ENCODE measurements at places on chromosomes 1 and 21. TPM values are rescaled to one million over a fixed set of nuclear protein-coding genes. Genes with fewer than 3 reads are reported as not detected.

Gene IGFN1
- not detected for total RNA-seq

GRCh38 chr1:118979754-118980575 is 8.2 kb downstream of the TBX15 start:
- DNase-seq, result no peak

- no peak for DNase-seq
Observed at GRCh38 chr1:189821833-189822232, 655.8 kb downstream of the BRINP3 start.

DNA sequence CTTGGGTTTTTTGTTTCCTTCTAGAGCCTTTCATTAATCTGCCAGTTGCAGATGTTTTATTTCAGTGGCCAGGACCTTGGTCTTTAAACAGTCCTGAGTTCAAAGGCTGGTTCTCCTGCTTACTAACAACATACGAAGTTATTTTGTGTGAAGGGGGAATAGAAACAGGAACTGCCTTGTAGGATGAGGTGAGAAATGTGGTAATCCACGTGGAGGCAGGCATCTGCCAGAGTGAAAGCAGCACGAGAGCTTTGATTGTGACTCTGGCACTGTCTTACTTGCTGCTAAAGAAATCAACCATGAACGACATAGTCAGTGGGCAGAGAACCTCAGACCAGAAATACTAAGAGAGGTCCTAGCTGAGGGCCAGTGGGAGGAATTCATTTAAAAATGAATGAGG is 30.4 kb downstream of the TMEM63A start:
- peak; percentile 8 for DNase-seq

DNA sequence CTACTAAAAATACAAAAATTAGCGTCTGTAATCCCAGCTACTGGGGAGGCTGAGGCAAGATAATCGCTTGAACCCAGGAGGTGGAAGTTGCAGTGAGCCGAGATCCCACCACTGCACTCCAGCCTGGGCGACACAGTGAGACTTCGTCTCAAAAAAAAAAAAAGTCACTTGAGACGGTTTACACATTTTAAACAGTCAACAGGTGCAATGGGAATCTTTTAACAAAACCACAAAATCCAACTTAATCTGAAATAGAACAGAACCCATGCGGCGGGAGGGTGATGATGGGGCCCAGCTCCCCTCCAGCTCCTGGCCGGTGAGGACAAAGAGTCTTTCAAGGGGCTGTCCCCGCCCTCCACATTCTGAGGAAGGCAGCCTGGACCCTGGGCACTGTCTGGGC is 48.3 kb downstream of the TP73 start:
- no peak for DNase-seq

DNA sequence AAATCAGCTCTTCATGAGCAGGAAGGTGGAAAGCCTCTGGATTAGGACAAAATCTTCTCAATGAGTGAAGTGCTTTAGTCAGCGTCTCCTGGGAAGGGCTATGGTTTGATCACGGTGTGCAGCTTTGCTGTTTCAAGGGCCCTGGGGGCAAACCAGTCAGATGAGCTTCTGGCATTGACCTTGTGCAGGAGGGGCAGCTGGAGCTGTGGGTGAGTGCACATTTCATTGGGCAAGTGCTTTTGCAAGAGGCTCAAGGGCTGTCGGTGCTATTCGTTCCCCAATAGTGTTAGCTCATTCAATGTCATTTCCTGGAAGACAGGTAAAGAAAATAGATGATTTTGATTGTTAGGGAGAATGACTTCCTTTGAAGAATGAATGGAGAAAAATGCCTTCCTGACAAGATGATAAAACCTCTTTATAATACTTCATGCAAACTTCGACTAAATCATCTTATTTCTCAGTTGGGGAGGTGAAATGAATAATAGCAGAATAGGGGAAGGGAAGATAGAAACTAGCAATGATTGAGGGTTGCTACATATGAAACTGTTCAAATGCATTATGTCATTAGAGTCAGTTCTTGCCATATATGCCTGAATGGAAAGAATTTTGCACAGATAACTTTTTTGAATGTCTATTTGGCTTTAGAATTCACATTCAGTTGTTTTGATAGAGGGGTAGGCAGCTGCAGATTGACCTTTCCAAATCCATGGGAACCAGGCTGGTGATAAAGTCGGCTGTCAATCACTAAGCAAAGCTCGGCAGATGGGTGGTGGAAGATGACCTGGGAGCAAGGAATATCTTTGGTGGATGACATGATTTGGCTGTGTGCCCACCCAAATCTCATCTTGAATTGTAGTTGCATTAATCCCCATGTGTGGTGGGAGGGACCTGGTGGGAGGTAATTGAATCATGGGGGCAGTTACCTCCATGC is 12.9 kb upstream of the DISC1 start:
- DNase-seq, result no peak

Gene ST6GALNAC5
- total RNA-seq, result 0.46 TPM

DNA sequence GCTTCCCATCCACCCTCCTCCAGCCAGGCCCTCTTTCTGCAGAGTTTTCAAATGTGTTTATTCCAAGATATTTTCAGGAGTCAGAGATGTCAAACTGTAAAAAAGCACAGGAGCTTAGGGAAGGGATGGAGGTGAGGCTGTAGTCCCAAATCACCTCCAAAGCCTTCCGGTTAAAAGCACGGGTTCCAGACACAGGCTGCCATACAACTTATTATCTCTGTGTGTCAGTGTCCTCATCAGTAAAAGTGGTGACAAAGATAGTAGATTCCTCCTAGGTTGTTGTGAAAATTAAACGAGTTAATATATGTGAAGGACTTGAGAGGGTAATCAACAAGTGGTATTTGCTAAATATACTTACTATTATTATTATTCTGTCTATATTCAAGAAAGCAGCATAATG is 15.1 kb downstream of the S100A7A start:
- DNase-seq, result no peak

DNA sequence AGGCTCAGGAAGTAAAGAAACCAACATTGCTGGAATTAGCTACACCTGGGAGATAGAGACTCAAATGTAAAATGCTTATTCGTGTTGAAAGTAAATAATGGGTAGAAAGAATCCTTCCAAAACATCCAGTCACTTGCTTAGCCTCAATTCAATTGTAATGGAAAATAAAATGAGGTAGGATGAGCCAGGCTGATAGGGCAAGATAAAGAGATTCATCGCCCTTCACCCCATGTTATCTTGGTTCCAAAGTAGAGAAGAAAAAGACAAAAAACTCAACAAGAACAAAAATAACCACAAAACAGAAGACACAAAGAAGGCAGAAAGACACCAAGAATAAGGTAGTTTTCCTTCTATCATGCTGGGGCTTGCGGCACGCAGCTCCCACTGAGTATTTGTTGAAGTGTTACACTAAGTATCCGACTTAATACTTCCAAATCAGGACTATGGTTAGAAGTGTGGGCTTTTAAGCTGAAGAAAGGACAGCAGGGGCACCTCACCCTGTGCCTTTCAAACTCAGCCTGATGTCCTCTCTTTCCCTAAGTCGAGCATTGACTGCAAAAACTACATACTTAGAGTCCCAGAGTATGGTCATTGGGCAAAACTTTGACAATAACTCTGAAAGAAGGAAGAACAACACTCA is 202.1 kb downstream of the VAV3 start:
- no peak for DNase-seq

DNA sequence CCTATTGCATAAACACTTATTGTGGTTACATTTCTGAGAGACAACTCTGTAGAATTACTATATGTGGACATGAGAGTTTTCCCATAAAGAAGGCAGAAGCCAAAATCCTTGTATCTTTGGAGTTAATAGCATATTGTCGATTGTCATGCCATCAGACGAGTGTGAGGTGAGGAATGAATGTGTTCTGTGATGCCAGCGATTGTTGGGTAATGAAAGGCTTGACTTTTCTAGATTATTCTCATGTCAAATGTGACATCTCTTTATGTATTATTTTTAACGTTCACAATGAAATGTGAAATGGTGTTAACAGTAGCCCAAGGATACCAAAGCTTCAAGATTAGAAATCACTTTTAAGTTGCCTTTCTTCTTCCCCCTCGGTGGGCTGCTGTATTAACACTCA is 84.9 kb downstream of the C1orf21 start:
- DNase-seq, result no peak

DNA sequence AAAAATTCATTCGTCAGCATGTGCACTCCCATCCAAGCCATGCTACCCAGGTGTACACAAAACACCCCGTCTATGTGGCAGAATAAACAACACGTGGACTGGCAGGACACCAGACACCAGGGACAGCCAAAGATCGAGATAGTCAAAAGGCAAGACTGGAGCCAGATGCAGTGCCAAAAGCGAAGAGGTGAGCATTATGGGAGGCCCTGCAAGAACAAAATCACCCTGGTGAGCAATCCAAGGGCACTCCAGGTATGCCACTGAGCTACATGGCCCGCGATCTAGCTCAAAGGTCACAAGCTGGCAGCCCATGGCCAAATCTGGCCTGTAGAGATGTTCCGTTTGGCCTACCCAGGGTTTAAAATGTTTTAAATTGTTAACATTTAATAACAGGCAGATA is 33.7 kb downstream of the PLPP3 start:
- peak; percentile 69 for DNase-seq

DNA sequence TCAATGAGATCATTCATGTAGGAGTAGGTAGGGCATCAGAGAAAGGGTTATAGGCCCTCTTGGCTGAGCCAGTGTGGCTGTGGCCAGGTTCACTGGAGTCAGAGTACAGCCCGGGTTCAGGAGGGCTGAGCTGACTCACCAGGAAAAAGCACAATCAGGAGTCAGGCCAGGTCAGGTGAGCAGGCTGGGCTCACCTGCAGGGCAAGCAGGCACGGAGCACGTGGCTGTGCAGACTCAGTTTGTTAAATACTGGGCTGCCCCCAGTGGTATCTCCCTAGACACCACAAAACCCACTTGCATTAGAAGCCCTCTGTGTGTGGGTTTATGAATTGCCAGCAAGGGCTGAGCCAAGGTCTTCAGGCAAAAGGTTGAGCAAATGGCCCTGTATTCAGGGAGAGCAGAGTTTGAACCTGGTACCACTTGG is 122.1 kb upstream of the SERBP1 start:
- DNase-seq, result no peak

DNA sequence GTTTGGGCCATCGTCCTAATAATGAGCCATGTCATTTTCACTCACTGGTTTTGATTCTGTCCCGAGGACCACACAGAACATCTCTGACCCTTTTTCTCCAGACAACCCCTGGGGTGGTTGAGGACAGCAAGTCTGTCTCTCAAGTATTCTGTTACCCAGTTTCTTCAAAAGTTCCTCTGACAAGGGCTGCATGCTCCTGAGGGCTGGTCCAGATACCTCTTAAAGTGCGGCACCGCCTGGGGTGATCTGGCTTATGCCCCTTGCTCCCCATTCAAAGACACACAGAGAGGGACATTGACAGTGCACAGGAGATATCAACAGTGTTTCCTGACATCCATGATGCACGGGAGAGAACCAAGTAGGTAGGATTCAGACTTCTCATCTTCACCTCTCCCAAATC is 132.9 kb upstream of the EDN2 start:
- no peak for DNase-seq
